ENCODE measurements at places on chromosomes 3 and 15.

DNA sequence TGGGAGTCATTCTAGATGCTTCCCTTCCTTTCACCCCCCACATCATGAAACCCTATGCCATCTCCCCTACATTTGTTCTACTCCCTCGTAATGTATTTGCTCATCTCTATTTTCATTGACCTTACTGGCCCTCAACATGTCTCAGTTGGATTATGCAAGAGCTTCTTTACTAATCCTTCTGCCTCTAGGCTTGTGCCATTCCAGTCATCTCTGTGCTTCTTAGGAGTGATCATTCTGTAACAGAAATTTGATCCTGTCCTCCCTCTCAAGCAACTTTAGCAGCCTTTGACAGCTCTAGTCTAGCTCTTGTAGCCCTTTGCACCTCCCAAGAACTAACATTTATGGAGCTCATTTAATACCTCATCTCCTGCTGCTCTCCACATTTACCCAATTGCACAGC lies 64.7 kb downstream of the ISL2 start:
- DNase-seq: no peak

GRCh38 chr15:39313467-39313866 lies 267.4 kb upstream of the THBS1 start:
- DNase-seq: no peak

GRCh38 chr3:188417766-188418165 lies 263.8 kb downstream of the LPP start:
- no peak for DNase-seq

DNA sequence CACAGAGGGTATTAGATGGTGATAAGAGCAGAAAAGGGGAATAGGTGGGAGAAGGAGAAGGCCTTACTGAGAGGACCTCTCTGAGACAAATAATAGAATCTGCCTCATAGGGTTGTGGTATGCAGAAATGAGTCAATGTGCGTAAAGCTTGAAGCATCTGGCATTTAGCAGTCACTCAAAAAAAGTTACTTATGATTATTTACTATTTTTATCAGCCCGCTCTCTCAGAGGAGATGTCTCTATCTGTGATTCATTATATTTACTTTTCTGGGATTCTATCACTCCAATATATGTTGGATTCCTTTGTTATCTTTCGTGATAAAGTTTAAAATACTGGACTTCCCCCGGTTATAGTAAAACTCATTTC lies 4.6 kb upstream of the TM4SF1 start:
- no peak for DNase-seq

DNA sequence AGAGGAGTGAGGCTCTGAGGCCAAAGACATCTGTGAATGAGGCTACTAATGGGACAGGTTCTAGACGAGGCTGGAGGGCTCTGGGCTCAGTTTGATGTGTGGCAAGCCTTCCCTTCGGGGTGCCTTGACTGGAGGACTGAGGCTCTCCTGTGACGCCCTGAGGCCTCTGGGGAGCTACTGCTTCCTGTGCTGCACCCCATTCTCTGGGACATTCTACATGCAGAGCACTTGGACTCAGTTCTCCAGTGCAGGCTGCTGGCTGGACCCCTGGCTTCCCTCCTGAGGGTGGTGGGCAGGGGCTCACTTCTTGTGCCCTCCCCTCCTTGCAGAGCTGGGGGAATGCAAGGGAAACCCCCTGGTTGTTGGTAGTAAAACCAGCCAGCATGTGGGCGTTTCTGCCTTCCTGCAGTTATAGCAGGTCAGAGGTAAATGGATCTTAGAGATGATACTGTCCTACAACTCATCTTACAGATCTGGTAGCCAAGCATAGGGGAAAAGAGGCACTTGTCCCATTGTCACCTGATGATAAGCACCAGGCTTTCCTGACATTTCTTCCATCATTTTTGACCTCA lies 133.3 kb downstream of the CHDH start:
- DNase-seq: no peak

DNA sequence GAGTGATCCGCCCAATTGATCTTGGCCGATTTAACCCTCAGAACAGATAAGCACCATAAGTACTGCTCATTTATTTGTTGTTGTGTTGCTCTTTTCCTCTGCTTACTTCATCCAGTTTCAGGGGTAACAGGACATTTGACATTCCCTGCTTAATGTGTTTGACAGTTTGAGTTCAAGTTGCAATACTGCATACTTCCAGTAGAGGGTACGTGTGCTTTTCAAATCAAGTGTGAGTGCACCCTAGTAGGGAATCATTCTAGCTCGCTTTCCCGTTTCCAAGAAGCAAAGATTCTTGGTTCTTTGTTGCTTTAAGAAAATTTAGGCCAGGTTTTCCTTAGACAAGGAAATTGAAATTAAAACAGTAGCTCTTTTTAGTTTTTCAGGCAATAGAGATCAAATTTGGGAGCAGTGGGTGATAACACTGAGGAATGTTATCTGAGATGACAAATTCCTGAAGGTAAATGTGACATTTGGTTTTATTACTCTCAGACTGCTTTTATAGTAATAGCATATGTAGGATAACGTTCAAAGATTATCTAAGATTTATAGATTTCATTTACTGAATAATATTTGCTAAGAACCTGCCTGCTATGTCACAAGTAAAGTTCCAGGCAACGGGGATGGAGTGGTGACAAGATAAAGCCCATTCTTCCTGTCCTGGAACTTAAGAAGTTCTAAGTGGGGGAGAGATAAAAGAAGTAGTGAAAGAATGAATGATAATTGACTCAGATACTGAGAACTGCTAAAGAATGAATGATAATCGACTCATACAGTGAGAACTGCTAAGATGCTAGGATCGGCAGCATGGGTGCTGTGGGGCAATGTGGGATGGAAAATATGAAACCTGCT lies 73.3 kb downstream of the SYNPR start:
- DNase-seq: no peak

DNA sequence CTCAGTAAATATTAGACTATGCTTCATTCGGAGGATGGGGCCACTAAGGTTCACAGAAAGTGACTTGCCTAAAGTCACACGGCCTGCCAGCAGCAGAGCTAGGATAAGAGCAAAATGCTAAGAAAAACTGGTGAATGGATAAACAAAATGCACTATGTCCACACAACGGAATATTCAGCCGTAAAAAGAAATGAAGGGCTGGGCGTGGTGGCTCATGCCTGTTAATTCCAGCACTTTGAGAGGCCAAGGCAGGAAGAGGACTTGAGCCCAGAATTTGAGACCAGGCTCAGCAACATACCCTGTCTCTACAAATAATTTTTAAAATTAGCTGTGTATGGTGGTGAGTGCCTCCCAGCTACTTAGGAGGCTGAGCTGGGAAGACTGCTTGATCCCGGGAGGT lies 7.7 kb downstream of the TKT start:
- DNase-seq: no peak

- no peak for DNase-seq
Measured at GRCh38 chr3:47314056-47314764, 31.5 kb downstream of the KLHL18 start.

DNA sequence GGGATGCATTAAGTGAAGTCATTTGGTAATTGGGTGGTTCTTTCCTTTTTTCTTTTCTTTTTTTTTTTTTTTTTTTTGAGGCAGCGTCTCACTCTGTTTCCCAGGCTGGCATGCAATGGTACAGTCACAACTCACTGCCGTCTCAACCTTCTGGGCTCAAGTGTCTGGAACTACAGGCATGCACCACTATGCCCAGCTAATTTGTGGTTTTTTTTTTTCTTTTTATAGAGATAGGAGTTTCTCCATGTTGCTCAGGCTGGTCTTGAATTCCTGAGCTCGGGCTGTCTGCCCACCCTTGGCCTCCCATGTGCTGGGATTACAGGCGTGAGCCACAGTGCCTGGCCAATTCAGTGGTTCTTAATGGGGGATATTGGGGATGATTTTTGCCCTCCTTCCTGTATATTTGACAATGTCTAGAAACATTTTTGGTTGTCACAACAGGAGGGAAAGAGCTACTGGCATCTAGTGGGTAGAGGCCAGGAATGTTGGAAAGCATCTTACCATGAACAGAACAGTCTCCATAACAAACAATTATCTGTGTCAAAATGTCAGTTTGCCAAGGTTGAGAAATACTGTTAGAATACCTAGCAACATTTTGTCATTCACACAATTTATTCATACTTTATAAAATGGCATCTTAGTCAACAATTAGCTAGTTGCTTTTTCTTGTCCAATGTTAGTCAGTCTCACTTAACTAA lies 79.4 kb upstream of the CNTN3 start:
- DNase-seq: no peak

GRCh38 chr15:65824031-65824743 lies 32.1 kb upstream of the DENND4A start:
- DNase-seq: no peak

- DNase-seq: no peak
Measured at GRCh38 chr15:99522288-99522687, 43.5 kb upstream of the MEF2A start.

- no peak for DNase-seq
Measured at GRCh38 chr15:44084770-44085169, 110.3 kb downstream of the FRMD5 start.
